Activated naive CD4-positive, alpha-beta T cell (primary cell): ENCODE measurements at places on chromosomes 13 and 19.

- DNase-seq: no peak
Measured at GRCh38 chr19:21460686-21461085, 44.7 kb upstream of the ZNF429 start.

GRCh38 chr13:98254513-98254912 is 77.4 kb upstream of the RNF113B start:
- no peak for DNase-seq

DNA sequence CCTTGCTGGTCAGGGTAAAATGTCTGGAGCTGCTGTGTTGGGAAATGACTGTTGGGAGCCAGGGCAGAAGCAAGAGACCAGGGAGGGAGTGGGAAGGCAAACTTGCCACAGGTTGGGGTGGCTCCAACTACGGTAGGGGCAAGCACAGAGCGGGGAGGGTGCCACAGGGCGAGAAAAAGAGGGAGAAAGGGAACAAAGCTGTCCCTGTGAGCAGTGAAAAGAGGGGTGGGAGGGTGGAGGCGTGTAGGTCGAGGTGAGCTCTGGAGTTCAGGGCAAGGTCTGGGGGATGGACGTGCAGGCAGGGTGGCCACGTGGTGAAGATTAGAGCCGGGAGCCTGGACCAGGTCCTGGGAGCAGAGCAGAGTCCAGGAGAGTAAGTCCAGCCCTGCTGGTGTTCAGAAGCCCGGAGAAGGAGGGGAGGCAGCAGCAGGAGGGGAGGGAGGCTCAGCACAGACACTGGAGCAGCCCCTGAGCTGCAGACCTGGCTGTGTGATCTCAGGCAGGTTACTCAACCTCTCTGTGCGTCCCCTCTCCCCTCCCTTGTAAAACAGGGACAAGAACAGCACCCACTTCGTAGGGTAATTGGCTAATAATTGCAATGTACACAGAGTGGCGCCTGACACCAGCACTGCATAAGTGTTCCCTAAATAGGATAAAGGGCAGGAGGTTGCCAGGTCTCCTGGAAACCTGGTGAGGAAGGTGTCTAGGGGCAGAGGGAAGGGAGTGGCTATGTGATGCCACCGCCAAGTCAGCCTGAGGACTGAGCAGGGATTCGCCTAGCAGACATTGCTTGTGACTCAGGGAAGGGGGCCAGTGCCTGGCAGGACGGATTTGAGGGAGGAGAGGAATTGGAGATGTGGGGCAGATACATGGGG is 3.2 kb upstream of the POLR2E start:
- DNase-seq: no peak

DNA sequence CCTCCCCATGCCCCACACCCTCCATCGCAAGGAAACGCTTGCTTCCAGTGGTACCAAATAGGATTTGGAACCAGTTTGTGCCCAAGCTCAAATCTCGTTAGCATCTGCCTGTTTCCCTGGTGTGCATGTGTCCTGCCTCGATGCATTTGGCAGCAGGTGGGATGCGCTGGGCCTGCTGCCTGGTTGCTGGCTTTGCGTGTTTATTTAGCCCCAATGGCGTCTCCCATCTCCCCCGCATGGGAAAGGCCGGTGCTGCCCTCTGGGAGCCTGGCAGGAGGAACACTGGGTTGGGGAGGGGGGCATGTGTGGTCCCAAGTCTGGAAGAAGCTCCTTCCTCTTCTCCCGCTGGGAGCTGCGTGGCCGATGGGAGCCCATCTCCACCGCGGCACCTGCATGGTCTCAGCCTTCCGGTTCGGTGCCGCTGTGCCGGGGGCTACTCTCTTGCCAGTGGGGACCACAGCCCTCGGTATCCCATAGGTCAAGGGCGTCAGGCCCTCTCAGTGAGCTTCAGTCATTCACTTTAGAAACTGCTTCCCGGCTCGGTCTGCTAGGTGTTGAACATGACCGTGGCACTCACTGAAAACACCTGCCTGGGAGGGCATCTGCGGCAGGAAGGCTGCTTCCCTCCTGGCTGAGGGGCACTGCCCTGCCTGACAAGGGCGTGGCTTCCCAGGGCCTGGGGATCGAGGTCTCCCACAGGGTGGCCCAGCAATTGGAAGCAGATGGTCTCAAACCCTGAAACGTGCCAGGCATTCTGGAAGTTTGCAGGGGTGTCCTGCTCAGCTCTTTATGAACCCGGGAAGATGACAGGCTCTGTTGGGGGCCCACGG is 11.8 kb upstream of the F7 start:
- DNase-seq: no peak

DNA sequence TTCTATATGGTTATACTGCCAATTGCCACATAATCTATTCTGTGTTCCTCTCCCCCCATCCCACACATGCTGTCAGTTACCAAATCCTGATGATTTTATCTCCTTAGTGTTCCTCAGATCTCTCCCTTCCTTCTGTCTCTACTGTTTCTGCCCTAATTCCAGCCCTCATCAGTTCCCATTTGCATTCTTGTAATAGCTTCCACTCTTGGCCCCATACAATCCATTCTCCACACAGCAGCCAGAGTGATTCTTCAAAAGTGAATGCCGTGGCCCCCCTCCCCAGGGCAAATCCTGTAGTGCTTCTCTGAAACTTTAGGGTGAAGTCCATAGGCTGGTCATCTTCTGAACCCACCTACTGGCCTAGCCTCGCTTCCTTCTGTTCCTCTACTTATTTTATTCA is 114.4 kb downstream of the ZAR1L start:
- no peak for DNase-seq

DNA sequence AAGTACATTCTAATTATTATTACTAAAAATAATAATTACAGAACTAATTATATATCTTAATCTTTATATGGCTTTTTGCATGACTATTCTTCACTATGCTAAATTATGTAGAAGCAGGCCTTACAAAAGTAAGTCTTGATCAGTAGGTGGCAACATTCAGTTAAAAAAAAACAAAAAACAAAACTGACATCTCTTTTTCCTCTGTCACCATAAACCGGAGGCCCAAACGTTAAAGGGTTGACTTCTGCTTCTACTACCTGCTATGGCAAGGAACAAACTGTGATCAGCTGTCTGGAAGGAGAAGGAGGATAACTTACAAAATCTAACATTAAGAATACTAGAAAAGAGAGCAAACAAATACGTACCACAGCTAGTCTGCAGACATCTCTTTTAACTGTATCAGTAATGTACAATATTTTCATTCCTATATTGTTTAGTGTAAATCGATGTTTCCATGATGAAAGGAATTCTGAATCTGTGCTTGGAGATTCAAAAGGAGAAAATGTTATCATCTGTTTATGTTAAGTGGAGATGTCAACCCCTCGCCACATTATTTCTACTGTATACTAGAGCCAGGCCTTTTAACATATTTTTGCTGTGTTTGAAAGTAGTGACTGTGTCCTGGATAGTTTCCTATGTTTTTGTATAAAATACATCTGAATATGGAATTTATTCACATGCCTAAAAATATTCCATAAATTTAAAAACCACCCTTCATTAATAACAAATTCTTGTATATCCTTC is 1525.4 kb downstream of the SLITRK1 start:
- no peak for DNase-seq

GRCh38 chr19:33388231-33388724 is 14.8 kb downstream of the CEBPG start:
- DNase-seq: no peak

DNA sequence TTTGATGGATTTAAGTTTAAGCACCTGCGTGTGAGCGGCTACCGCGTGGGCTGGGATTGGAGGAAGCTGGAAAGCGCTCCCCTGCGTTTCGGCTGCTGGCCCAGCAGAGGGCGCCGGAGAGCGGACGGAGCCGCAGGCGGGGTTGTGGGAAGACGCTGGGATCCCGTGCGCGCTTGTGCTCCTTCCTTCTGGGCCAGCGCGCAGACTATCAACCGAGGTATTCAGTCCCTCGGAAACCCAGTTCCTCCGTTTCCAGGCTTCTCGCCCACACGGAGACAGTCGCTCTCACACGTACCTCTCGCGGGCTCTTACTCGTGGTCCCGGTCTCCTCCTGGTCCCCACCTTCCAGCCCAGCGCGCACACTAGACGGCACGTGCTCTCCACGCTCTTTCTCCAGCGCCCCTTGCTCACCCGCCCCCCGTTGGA is 28.8 kb downstream of the EPN1 start:
- DNase-seq: peak; percentile 26

- DNase-seq: no peak
Measured at GRCh38 chr13:37811441-37811840, 58.1 kb downstream of the TRPC4 start.

GRCh38 chr13:37390735-37391134 is 207.8 kb downstream of the POSTN start:
- no peak for DNase-seq
